ENCODE measurements at places on chromosomes 2 and 18. TPM values are rescaled to one million over a fixed set of nuclear protein-coding genes. Genes with fewer than 3 reads are reported as not detected.

SPP2 gene
- not detected for total RNA-seq

LYPD6B gene
- total RNA-seq: not detected

SULT1C2 gene
- total RNA-seq: not detected

SPHKAP gene
- not detected for total RNA-seq

SERPINB5 gene
- total RNA-seq: not detected

KRCC1 gene
- total RNA-seq: 11.9 TPM
